Uterus (tissue), 4 donors: ENCODE measurements at places on chromosomes 12 and 14. TPM values are rescaled to one million over a fixed set of nuclear protein-coding genes. Genes with fewer than 3 reads are reported as not detected.

DNA sequence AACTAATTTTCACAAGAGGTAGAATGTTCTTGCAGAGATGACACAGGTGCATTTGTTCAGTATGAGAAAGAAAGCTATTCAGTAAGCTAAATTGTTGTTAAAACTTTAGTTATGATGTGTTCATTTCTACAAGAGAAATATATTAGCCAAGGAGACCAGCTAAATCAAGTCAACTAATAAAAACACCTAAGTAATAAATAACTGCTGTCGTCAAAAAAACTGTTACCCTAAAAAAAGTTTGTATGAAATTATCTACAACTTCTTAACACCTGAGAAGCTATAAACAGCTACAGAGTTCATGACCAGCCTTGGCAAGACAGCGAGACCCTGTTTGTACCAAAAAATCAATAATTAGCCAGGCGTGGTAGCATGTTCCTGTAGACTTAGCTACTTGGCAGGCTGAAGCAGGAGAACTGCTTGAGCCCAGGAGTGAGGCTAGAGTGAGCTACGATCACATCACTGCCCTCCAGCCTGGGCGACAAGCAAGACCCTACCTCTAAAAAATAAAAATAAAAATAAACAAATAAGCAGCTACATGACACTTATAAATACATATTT lies 67.6 kb upstream of the AP4S1 start:
- no peak for DNase-seq

DNA sequence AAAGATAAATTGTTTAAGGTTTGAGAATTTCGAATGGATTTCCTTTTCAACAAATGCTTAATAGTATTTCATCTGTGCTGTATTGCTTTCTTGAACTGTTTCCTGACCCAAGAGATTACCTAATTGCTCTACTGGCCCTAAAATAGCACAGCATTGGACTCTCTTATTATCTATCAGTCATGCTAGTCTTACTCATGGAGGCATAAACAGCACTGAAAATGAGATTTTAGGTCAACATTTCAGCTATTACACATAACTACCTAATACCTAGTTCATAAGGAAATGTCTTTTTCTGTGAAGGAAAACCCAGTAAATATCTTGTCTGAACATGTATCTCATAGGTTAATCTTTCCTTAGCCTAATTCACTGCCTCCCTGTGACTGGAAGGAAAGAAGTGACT lies 4.3 kb upstream of the ABCD2 start:
- no peak for DNase-seq

- no peak for DNase-seq
These were observed 245.1 kb upstream of the ATXN7L3B start for GRCh38 chr12:74292351-74293194.

E2F7 gene
- not detected for total RNA-seq

ESRRB gene
- total RNA-seq = not detected

GRCh38 chr14:36362648-36363047 lies 42.2 kb upstream of the MBIP start:
- no peak for DNase-seq

DNA sequence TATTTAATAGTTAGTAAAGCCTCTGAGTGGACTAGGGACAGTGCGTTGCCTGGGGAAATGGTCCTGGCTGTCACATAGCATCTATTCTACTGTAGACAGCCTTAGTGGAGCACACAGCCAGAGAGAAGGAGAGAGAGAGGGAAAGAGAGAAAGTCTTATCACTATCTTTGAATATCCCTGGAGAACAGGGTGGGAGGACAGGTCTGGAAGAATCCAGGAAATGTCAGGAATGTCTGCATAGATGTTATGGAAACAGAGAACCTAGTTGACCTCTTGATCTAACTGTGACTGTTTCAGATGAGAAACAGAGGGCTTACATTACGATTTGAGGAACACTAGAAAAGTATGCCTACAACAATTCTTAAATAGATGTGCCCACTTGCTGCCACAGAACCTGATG lies 92.8 kb downstream of the SLC15A5 start:
- no peak for DNase-seq

MUCL1 gene
- total RNA-seq = not detected

KRT86 gene
- total RNA-seq = not detected

GRCh38 chr12:100337299-100337698 lies 19.6 kb upstream of the SLC17A8 start:
- no peak for DNase-seq

DNA sequence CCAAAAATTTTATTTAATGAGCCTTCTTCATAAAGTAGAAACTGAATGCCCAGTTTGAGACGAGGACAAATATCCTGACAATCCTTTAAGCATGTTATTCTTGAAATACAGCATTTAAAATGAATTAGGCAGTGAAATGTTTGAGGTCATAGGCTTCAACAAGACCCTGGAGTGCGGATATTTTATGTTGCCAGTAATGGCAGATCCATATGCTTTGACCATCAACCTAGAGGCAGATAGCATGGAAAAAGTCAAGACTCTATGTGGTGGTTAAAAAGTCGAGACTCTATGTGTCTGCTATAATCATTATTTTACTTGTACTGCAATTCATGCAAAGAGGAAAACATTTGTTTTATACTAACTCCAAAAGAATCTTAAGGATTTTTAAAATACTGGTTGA lies 2.0 kb upstream of the MAP4K5 start:
- DNase-seq = no peak

DNA sequence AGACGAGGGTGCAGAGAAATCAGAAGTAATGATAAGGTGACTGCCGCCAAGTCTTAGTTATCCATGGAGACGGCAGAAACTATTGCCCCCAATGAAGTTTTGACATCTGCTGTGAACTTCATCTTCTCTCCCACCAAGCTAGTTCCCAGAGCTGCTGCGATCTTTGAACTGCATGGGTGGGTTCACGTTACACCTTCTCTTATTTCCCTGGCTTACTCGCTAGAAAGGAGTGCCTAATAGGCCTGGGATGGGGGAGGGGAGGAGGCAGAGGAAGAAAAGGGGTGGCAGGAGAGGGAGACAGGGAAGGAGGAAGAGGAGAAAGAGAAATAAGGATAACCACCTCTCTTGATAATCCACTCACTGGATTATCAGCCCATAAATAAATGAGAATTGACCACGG lies 157.1 kb downstream of the NTF3 start:
- no peak for DNase-seq

DNA sequence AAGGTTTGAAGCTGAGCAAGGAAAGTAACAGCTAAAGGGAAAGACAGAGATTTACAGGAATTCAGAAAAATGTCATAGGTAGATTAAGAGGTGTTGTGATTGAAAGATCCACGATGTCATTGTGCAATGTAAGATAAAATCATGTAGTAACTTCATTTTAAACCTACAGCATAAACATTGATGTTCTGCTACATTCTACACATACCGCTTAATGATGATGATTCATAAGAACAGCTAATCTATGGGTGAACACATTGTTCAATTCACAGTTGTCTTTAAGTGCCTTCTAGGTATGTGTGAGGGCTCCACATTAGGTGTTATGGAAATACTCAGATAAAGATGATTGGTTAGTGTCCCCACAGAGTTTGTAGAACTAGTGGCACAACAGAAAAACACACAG lies 170.9 kb downstream of the GRIP1 start:
- no peak for DNase-seq

GRCh38 chr12:39412210-39412609 lies 30.7 kb downstream of the KIF21A start:
- DNase-seq = no peak

BATF gene
- not detected for total RNA-seq

DNA sequence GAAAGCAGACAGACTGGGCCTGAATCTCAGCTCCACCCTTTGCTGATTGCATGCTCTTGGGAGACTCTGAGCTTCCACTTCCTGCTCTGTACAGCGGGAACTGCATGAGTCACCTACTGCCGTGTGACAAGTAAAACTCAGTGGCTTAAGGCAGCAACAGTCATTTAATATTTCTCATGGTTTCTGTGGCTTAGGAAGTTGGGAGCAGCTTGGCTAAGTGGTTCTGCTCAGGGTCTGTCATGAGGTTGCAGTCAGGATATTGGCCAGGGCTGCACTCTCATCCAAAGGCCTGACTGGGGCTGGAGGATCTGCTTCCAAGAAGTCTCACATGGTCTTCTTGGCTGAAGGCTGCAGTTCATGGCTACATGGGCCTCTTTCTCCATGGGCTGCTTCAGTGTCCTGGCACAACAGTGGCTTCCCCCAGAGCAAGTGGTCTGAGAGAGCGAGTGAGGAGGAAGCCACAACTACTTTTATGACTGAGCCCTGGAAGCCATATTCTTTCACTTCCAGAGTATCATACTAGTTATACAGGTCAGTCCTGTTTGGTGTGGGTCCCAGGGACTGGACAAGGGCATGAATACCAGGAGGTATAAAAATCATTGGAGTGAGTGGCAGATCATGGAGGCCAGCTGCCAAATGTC lies 49.7 kb downstream of the FAM222A start:
- DNase-seq = no peak

DNA sequence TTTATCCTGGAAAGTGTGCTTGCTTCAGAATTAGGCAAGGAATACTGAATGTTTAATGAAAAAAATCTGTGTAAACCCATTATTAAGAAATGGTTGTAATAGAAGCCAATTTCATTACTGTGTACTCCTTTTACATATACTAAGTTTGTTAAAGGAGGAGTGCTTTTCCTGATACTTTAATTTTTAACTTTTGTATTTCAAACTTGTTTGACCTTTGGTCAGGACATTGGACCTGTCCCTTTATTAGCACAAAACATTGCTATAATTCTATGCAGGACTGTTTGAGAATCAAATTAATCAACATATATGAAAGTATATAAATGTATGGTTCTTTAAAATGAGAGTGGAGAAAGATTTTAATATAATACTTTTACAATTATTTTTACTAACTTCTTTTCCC lies 659.6 kb downstream of the TMTC2 start:
- no peak for DNase-seq

KIF26A gene
- total RNA-seq = 9.2 TPM

DNA sequence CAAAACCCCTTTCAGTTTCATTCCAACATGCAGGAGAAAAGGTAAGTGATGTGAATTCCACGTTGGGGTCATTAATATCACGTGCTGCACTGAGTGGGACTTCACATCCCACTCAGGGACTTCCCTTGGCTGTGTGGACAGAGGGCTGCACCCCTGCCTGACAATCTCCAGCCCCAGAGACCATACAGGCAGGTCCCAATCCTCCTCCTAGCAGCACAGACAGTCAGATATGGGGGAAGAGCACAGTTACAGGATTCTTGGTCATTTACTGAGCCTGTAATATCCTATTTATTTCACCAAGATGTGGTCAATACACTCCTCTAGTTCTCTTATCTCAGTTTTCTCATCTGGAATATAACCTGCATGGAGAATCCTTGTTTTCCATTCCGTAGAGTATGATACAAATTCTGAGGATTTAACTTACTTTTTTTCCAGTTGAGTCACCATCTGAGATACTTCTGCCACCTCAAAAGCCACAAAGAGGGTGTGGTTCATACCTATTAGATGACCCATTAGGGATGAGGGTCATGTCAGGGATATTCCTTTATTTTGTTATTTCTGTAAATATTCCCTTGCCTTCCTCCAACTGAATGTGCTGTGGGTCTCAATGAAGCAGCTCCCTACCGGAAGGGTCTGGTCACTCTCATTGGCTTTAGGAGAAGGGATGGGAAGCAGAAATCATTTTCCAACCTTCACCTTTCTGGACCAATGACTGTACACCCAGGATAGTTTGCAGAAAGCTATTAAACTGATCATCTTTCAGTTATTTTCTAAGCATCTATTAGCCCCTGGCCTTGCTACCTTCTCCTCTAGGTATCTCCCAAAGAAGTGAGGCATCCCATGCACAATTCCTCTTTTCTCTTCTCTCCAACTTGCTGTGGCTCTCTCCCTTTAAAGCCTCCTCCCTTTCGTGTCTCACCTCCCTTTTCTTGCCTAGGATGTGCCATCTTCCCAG lies 43.0 kb upstream of the NTF3 start:
- DNase-seq = no peak

ART4 gene
- 1.2 TPM for total RNA-seq

RNASE3 gene
- not detected for total RNA-seq
